ENCODE measurements at places on chromosomes 7 and 10.

GRCh38 chr7:138773817-138774216, 24.0 kb upstream of the TMEM213 start:
- DNase-seq, result no peak

GRCh38 chr7:128869138-128869943, 6.7 kb downstream of the ATP6V1F start:
- DNase-seq, result no peak

DNA sequence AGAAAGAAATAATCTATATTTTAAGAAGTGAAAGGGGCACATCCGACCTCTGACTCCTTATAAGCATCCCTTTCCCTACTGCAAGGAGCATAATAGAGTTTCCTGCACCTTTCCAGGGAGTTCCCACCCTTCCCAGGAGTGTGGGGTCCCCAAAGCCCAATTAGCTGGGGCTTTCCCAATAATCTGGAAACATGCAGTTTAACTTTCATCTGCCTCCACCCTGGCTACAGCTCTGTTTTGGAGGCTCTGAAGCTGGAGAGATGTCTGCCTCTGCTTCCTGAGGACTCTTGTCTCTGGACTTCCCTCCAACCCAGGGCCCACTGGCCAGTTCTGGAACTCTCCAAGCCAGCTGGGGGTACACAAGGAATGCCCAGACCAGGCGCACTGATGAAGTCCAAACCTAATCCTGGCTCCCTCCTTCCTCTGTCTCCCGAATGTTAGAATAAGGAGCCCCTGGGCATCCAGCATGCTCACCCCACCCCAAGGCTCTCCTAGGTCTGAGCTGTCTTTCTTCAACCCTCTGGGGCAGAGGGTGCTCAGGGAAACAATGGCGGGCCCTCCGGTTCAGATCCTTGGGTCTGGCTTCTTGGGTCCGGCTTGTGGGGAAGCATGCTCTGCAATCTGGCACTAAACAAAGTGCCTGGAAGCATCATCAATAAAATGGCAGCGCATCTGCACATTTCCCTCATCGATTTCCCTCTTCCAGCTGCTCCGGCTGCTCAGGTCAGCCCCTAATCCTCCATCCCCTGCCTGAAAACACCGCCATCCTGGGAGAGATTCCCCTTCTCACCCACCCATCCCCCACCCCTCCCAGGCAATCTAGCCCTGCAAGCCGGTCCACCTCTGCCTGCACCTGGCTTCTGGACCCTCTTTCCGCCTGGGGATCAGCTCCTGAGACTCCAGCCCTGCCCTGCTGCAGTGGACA, 13.3 kb downstream of the HOXA4 start:
- no peak for DNase-seq

GRCh38 chr10:112695539-112695938, 248.5 kb downstream of the VTI1A start:
- DNase-seq, result no peak

DNA sequence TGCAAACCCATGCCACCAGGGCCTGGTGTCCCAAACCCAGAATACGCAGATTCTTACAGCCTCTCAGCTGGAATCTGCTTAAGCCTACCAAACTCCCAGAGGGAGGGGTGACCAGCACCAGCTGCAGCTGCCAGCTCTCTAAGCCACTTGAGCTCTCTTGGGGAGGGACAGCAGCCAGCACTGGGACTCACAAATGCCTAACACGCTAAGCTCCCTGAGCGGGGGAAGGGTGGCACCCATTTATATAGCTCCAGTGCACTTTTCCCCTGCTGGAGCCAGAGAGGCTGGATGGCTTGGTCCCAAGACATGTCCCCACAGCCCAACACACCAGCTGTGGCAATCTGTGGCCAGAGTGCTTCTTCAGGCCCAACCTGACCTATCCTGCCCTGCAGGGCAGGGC, 326.8 kb upstream of the NRG3 start:
- no peak for DNase-seq

- no peak for DNase-seq
These were observed 31.6 kb downstream of the DMBT1 start for GRCh38 chr10:122592161-122592560.

- no peak for DNase-seq
These were observed 198.3 kb downstream of the BAMBI start for GRCh38 chr10:28875549-28876081.

GRCh38 chr10:451021-451471, 238.4 kb downstream of the DIP2C start:
- DNase-seq, result peak; percentile 9

GRCh38 chr10:52571018-52571417, 201.6 kb downstream of the MBL2 start:
- no peak for DNase-seq

- DNase-seq, result no peak
These were observed 97.6 kb upstream of the ZNF438 start for GRCh38 chr10:31129271-31129670.

Measured in stimulated activated CD4-positive, alpha-beta T cell treated with anti-CD3 and anti-CD28 coated beads, Interleukin-1b, Interleukin-23, amount 100 ng/mL, for 1 hour (primary cell).